ENCODE measurements at places on chromosomes 12 and 14. TPM values are rescaled to one million over a fixed set of nuclear protein-coding genes. Genes with fewer than 3 reads are reported as not detected.

OR4K5 gene
- total RNA-seq = not detected

GLIPR1L1 gene
- not detected for total RNA-seq

CLEC7A gene
- 8.9 TPM for total RNA-seq

PLEK2 gene
- total RNA-seq = 1.8 TPM

KIF26A gene
- total RNA-seq = 2.5 TPM

DNA sequence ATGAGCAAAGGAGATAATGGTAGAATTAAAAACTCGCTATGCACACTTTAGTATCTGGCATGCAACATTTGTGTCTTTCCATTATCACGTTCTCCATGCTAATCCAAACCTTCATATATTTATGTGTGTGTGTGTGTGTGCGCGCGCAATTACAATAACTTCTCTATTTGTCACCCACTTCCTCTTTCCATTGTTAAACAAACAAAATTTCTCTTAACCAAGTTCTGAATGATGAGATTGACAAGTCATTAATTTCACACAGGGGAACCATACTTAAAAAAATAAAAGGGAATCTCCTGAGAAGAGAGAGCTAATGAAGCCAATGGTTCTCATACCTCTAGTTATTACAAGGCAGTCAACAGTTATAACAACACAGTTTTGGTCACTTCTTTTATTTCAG lies 575.9 kb upstream of the MDGA2 start:
- no peak for DNase-seq

NELL2 gene
- total RNA-seq = 14.7 TPM

DNA sequence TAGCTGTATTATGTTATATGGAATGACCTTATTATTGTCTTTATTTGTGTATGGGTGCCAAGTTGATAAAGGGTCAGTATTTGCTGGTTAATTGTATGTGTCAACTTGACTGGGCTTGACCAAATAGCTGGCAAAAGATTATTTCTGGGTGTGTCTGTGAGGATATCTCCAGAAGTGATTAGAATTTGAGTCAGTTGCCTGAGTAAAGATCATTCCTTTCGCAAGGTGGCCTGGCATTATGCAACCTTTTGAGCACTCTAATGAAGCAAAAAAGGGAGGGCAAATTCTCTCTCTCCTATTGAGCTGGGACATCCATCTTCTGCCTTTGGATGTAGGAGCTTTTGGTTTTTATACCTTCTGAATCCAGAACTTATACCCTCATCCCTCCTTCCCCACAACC lies 82.2 kb downstream of the ATXN7L3B start:
- DNase-seq = no peak

GRCh38 chr12:107378609-107379008 lies 285.3 kb upstream of the CRY1 start:
- no peak for DNase-seq

DNA sequence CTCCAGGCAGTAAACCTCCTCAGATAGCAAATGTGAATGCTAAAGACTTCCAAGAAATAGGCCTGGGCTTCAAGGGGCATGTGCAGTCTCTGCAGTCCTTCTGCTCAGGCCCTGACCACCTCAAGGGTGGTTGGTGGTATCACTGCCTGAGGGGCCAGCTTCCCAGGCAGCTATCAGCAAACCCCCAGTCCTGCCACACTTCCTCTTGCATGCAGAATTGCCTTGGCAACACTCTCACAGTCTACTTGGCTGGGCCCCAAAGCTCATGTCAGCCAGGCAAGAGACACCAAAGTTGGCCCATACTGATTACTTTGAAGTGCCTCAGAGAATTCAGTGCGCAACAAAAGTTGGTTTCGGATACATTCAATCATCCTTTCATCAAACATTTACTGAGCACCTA lies 3.5 kb upstream of the ASB8 start:
- DNase-seq = no peak

JAG2 gene
- 4.2 TPM for total RNA-seq

- DNase-seq = no peak
These were observed 80.6 kb upstream of the PLEKHA5 start for GRCh38 chr12:19048943-19049342.

GRCh38 chr12:57821474-57822214 lies 3.1 kb upstream of the AVIL start:
- no peak for DNase-seq

- no peak for DNase-seq
These were observed 11.1 kb downstream of the SVOP start for GRCh38 chr12:109009766-109010165.

DNA sequence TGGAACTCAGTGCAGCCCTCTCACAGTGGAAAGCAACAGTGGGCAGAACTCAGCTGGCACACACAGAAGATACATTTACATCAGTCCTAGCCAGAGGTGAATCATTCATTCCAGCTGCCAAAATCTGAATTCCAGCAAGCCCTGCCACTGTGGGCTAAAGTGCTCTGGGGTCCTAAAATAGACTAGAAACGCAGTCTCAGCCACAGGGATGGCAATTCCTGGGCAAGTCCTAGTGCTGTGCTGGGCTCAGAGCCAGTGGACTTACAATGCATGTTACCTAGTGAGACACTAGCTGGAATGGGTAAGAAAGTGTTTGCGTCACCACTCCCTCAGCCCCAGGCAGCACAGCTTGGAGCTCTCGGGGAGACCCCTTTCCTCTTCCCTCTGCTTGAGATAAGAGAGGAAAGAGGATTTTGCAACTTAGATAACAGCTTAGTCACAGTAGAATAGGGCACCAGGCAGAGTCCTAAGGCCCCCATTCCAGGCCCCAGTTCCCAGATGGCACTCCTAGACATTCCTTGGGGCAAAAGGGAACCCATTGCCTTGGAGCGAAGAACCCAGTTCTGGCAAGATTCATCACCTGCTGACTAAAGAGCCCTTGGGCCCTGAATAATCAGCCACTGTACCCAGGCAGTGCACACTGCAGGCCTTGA lies 592.9 kb downstream of the FSCB start:
- DNase-seq = no peak

DNA sequence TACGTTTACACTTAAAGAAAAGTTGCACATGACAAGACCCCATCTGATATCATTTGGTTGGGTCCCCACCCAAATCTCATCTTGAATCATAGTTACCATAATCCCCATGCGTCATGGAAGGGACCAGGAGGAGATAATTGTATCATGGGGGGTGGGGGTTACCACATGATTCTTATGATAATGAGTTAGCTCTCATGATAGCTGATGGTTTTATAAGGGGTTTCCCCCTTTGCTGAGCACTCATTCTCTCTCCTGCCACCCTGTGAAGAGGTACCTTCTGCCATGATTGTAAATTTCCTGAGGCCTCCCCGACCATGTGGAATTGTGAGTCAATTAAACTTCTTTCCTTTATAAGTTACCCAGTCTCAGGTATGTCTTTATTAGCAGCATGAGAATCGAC lies 60.3 kb downstream of the PHLDA1 start:
- DNase-seq = no peak

DNA sequence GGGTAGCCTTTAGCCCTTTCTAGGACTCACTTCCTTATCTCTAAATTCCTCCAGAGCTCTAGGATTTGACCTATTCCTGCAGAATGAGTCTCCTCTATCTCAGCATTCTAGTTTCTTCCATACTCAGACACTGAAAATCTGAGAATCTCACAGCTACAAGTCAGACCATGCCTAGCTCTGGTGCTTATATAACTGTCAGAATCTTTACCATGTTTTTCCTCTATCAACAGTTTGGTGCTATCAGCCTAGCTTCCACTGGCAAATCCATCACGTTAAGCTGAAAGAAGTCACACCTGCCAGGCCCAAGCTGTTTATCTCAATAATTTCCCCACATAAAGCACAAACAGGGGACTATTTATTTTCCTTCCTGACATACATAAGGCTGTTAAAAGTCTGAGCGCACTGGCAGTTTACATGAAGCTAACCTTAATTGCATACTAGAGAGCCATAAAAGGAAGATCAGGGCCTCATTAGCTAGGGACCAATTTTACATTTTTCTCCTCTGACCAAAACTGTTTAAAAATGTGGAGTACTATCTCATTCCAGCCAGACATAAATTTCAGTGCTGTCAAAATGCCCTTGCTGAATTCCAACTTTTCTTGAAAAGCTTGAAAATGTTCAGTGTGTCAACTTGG lies 270.5 kb downstream of the C12orf75 start:
- no peak for DNase-seq

SAMD15 gene
- 0.27 TPM for total RNA-seq

SLC22A17 gene
- 18.1 TPM for total RNA-seq

SIX4 gene
- total RNA-seq = 1.5 TPM

DNA sequence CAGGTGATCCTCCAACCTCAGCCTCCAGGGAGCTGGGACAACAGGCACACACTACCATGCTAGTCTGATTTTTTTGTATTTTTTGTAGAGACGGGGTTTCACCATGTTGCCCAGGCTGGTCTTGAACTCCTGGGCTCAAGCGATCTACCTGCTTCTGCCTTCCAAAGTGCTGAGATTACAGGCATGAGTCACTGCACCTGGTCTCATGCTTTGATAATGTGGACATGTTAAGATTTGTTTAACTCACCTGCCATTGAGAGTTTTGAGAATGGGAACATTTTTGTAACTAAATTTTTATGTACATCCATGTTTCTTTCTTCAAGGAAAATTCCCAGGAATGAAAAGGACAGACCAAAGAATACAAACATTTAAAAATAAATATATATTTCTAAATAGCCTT lies 121.2 kb downstream of the MIPOL1 start:
- no peak for DNase-seq

- DNase-seq = peak; percentile 65
These were observed 18.0 kb upstream of the CTDSP2 start for GRCh38 chr12:57864442-57865083.

DNA sequence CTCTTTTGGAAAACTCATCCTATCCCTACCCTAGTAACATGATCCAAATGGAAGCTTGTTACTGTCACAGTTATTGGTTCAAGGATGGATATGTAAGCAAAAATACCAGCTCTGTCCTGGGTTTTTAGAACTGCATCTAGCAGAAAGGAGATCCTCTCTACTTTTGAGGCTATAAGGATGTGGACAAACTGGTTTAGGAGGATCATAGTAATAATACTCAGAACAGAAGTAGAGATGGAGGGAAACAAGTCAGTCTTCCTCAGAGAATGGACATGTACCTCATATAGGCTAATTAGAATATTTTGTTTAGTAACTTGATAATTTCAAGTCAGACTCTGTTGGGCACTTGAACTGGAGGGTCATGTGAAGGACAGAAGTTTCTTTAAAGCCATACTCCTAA lies 26.6 kb downstream of the FUT8 start:
- no peak for DNase-seq

- DNase-seq = no peak
These were observed 154.9 kb downstream of the SEC23A start for GRCh38 chr14:38948171-38948570.

DNA sequence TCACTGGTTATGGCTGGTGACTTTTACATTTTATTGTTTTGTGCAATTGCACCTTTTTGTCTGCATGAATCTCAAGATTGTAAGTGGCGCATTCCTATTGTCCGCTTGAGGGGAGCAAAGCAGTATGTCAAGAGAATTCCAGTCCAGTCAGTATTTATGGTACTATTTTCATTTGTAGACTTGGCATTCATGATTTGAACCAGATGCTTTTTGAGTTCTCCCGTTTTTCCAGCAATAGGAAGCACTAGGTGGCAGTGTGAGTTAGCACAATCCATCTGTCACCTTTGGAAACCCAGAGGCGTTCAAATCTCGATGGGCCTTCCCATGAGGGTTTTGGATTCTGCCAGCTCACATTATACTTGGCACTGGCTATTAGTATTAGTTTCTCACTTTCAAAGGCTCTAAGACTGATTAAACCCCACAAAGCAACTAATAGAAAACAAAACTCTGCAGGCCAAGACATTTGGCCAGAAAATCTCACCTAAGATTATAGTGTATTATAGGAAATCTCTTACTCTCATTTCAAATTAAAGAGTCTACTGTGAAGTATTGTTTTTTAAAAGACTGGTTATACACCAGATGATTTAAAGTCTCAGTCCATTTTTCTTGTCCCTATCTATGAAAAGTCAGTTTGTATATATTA lies 2.2 kb downstream of the DACT1 start:
- no peak for DNase-seq

Measured in sigmoid colon (tissue), 7 donors.